ENCODE measurements at places on chromosomes 12 and 14.
A peak's percentile ranks its signal among the peaks of the same experiment; 100 is the strongest.

GRCh38 chr12:28611449-28611848 is 421.2 kb downstream of the CCDC91 start:
- no peak for DNase-seq

GRCh38 chr14:100771121-100771800 is 44.6 kb downstream of the DLK1 start:
- DNase-seq = no peak

DNA sequence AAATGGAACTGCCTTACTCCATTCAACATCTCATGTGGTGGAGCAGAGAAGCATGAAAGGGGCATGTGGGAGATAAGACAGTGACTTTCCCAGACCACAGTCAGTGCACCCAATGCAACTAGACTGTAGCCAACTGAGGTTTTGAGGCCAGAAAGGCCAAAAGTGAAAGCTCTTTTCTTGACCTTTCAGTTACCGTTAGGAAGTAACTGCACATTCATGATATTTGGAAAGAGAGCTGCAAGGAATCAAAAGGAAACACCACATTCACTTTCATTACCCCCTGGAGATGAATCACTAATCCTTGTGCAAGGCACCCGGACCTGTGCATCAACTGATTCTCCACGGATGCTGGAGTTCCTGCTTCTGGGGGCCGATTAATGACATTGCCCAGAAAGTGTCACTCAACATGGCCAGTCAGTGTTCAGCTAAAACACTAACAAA is 72.9 kb upstream of the ELK3 start:
- no peak for DNase-seq

DNA sequence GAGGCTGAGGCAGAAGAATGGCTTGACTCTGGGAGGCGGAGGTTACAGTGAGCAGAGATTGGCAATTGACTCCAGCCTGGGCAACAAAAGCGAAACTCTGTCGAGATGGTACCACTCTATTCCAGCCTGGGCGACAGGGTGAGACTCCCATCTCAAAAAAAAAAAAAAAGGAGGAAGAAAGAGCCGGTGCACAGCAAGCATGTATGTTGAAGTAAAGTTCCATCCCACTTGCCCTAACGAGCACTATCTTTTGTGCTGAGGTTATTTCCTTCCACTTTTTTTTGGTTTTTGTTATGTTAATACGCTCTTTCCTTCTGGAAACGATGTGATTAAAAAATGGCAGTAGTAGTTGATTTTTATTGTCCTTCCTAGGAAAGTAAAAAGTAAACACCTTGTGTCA is 19.5 kb upstream of the GOLGA5 start:
- no peak for DNase-seq

GRCh38 chr12:90112666-90113065 is 404.0 kb upstream of the ATP2B1 start:
- no peak for DNase-seq

DNA sequence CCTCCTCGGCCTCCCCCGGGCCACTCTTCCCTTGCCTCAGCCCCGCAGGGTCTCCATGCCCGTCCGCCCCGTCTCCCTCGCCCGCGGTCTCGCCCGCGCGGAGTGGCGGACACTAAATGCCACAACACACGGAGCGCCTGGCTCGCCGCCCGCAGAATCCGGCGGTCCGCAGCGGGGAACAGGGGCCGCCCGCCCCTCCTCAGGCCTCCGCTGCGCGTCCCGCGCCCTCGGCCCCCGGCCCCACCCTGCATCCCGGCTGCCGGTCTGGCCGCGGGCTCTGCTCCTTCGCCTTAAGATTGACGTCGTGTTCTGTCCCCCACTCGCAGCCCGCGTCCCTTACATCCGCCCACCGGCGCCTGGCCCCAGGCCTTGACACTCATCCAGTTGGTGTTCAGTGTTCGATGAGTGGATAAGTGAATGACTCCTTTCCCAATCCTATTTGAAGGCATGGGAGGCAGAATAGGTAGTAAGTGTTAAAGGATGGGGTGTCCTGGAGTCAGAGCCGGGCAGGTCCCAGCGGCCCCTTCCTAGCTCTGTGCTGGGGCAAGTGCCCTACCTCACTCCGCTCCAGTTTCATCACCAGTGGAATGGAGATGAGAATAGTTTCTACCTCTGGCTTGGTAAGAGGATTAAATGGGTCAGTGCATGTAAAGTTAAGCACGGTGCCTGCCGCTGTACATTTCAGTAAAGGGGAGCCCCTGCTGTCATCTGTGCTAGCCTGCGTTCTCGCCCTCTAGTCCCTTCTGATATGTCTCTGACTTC is 622 bp downstream of the TECPR2 start:
- peak; percentile 52 for DNase-seq

DNA sequence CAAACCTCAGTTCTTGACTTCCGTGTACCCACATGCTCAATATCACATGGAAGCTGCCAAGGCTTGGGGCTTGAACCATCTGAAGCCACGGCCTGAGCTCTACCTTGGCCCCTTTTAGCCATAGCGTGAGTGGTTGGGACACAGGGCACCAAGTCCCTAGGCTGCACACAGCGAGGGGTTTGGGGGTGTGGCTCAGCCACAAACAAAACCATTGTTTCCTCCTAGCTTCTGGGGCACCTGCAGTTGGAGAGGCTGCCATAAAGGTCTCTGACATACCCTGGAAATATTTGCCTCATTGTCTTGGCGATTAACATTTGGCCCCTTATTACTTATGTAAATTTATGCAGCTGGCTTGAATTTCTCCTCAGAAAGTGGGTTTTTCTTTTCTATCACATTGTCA is 628.6 kb downstream of the NRXN3 start:
- no peak for DNase-seq

GRCh38 chr12:107127482-107128430 is 34.4 kb upstream of the CRY1 start:
- no peak for DNase-seq

GRCh38 chr14:39469094-39469710 is 37.0 kb upstream of the FBXO33 start:
- no peak for DNase-seq

DNA sequence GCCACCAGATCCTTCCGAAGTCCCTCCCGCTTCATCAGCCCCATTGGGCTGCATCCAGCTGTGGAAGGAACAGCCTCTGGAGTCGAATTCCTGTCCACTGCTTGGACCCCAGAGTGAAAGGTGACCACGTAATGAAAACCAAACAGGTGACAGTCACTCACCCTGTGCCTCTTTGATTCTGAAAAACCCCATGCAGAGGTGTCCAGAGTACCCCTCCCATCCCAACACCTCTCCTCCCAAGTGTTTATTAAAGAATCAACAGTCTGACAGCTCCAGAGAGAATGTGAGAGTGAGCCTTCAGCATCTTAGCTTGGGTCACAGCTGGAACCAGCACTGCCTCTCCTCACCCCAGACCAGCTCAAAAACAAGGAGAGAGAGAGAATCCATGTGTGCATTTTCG is 178.6 kb upstream of the NOS1 start:
- DNase-seq = no peak

GRCh38 chr12:11658791-11659190 is 9.3 kb downstream of the ETV6 start:
- no peak for DNase-seq

- DNase-seq = no peak
Measured at GRCh38 chr12:115857160-115857920, 420.2 kb downstream of the MED13L start.

Measured in NCI-H2081 (cell line).